ENCODE measurements at places on chromosomes 1 and 21.

DNA sequence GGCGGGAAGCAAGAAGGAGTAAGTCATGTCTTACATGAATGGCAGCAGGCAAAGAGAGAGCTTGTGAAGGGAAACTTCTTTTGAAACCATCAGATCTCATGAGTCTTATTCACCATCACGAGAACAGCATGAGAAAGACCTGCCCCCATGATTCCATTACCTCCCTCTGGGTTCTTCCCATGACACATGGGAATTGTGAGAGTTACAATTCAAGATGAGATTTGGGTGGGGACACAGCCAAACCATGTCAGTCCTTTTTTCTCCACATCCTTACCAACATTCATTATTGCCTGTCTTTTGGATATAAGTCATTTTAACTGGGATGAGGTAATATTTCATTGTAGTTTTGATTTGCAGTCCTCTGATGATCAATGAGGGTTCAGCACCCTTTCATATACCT is 81.0 kb downstream of the DIRAS3 start:
- no peaks in the 10 kb centered on the region for H3K36me3 ChIP-seq
- no peaks in the 10 kb centered on the region for H3K27me3 ChIP-seq
- no peak overlapping the region for H3K4me3 ChIP-seq
- DNase-seq = no peak
- no peak overlapping the region for H3K27ac ChIP-seq
- no peaks in the 10 kb centered on the region for H3K4me1 ChIP-seq

DNA sequence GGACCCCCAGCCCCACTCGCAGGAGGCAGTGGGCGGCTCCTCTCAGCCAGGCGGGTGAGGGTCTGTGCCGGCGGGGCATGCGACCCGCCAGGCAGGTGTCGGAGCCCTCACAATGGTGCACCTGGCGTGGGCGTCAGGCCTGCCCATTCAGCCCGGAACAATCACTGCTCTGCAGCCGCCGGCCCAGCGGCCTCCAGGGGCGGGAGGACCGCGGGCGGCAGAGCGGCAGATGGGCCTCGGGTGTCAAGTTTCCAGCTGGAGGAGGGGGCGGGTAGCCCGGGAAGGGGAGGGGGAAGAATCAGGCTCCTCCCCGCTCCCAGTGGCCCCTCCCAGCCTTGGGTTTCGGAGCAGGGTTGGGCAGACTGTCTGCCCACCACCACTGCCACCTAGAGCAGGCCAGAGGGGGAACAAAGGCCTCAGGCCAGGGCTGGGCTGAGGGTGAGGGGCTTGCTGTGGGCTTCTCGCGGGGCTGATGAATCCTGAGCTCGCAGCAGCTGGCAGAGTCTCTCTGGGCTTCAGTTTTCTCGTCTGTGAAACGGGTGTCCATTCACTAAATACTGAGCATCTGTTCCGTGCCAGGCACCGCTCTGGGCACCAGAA is 39.5 kb upstream of the CASZ1 start:
- H3K4me3 ChIP-seq = no peak overlapping the region
- peak; percentile 83 for DNase-seq
- no peaks in the 10 kb centered on the region for H3K36me3 ChIP-seq
- H3K4me1 ChIP-seq = peaks cover 10% of the 10 kb centered on the region
- H3K27me3 ChIP-seq = peaks cover 26% of the 10 kb centered on the region

- H3K36me3 ChIP-seq = no peaks in the 10 kb centered on the region
- no peak overlapping the region for H3K27ac ChIP-seq
Measured at GRCh38 chr1:55468142-55468795, 253.1 kb upstream of the USP24 start.

GRCh38 chr1:214901718-214902117 is 180.8 kb upstream of the KCNK2 start:
- H3K4me1 ChIP-seq = no peaks in the 10 kb centered on the region
- no peak overlapping the region for H3K4me3 ChIP-seq
- H3K36me3 ChIP-seq = no peaks in the 10 kb centered on the region
- H3K27me3 ChIP-seq = no peaks in the 10 kb centered on the region
- no peak overlapping the region for H3K27ac ChIP-seq

DNA sequence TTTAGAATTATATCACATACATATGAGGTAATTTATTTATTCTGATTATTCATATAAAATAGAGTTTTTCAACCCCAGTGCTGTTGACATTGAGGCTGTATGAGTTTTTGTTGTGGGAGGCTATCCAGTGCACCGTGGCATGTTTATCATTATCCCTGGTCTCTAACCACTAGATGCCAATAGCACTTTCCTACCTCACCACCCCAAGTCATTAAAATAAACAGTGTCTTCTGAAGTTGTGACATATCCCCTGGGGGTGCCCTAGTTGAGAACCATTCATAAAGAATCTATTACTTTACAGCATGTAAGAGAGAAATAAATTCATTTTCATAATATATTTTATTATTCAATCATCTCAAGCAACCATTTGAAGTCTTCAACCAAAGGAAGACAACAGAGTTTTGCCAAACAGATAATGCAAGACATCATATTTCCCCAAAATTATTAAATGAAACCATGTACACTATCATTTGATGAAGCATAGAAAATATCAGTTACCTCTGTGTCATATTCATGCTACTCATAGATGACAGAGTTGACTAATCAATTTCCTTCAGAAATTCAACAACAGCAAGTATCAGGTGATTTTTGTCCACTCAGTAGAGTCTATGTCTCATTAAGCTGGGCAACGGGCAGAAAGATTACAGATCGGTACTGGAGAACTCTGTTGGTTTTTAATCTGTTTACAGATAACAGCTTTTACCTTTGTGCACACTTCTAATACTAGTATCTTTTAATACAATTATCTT is 39.5 kb upstream of the RGS1 start:
- no peaks in the 10 kb centered on the region for H3K36me3 ChIP-seq
- no peak overlapping the region for H3K27ac ChIP-seq
- no peak overlapping the region for H3K4me3 ChIP-seq
- H3K4me1 ChIP-seq = peaks cover 13% of the 10 kb centered on the region
- DNase-seq = no peak

DNA sequence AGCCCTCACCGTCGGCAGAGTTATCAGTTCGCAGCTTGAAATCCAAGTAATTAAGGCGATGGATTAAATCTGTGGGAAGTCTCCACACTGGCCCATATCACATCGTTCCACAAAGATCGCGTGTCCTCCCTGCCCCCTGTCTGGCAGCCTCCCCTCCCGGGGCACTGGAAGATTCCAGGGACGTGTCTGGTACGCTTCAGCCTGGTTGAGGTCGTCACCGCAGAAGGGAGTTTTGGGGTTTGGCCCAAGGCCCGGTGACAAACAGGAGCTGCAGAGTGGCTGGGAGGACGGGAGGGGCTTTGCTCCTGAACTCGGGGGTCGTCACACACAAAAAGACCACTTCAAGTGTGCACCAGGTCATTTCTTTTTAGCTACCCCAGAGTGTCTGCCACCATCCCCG is 51.1 kb downstream of the PRDM16 start:
- no peak for DNase-seq
- H3K27ac ChIP-seq = no peak overlapping the region
- peaks cover 3% of the 10 kb centered on the region for H3K4me1 ChIP-seq
- no peaks in the 10 kb centered on the region for H3K36me3 ChIP-seq

GRCh38 chr1:160125746-160126145 is 10.2 kb downstream of the ATP1A2 start:
- peaks cover 7% of the 10 kb centered on the region for H3K4me1 ChIP-seq
- DNase-seq = peak; percentile 15
- H3K27ac ChIP-seq = no peak overlapping the region
- no peaks in the 10 kb centered on the region for H3K27me3 ChIP-seq
- no peak overlapping the region for H3K4me3 ChIP-seq
- H3K36me3 ChIP-seq = no peaks in the 10 kb centered on the region

GRCh38 chr1:119588621-119589020 is 59.4 kb downstream of the ZNF697 start:
- peaks cover 12% of the 10 kb centered on the region for H3K4me1 ChIP-seq
- H3K27ac ChIP-seq = no peak overlapping the region
- no peak overlapping the region for H3K4me3 ChIP-seq
- no peak for DNase-seq
- no peaks in the 10 kb centered on the region for H3K27me3 ChIP-seq

GRCh38 chr1:214636436-214636835 is 33.4 kb downstream of the CENPF start:
- H3K4me3 ChIP-seq = no peak overlapping the region
- no peak for DNase-seq
- H3K27me3 ChIP-seq = no peaks in the 10 kb centered on the region
- no peak overlapping the region for H3K27ac ChIP-seq

DNA sequence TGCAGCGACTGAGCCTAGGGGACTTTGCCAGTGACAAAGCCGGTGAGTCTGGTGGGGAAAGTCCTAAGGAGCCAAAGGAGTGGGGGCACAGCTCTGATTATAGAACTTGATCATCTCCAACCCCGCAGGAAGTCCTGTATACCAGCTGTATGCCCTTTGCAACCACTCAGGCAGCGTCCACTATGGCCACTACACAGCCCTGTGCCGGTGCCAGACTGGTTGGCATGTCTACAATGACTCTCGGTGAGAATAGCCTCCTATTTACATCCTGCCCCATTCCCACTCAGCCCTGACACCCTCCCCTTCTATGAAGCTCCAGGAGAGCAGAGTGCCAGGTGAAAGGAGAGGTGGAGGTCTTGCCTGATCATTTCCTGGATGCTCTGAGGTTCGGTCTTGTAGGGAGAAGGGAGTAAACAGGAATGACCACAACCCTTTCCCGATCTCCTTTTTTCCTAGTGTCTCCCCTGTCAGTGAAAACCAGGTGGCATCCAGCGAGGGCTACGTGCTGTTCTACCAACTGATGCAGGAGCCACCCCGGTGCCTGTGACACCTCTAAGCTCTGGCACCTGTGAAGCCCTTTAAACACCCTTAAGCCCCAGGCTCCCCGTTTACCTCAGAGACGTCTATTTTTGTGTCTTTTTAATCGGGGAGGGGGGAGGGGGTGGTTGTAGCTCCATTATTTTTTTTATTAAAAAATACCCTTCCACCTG is 1.2 kb upstream of the PPOX start:
- peaks cover 24% of the 10 kb centered on the region for H3K4me1 ChIP-seq
- H3K27ac ChIP-seq = peak overlapping the region; percentile 97
- H3K36me3 ChIP-seq = peaks cover 45% of the 10 kb centered on the region
- peak; percentile 53 for DNase-seq
- H3K27me3 ChIP-seq = no peaks in the 10 kb centered on the region

GRCh38 chr1:30748098-30748698 is 9.4 kb downstream of the LAPTM5 start:
- H3K4me1 ChIP-seq = peaks cover 68% of the 10 kb centered on the region
- peak overlapping the region; percentile 65 for H3K27ac ChIP-seq
- no peak overlapping the region for H3K4me3 ChIP-seq
- no peaks in the 10 kb centered on the region for H3K36me3 ChIP-seq
- no peaks in the 10 kb centered on the region for H3K27me3 ChIP-seq
- no peak for DNase-seq

DNA sequence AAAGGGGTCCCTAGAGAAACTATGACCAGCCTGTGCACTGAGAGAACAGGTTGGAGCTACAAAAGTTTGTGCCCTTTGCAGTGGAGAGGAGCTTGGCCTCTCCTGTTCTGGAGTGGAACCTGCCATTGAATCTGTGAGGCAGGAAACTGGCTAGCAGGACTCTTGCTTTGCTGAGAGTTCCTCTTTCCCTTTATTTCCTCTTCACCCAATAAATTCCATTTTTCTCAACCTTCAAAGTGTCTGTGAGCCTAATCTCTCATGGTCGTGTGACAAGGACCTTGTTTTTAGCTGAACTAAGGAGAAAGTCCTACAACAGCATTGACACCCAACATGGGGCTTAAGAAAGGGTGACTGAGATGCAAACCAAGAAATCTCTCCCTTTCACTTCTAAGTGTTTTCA is 42.7 kb upstream of the FASLG start:
- H3K4me3 ChIP-seq = no peak overlapping the region
- no peak overlapping the region for H3K27ac ChIP-seq
- H3K36me3 ChIP-seq = peaks cover 9% of the 10 kb centered on the region
- H3K27me3 ChIP-seq = no peaks in the 10 kb centered on the region

Data from upper lobe of right lung (tissue), 1 donor.